ENCODE measurements at places on chromosomes 5 and 9. TPM values are rescaled to one million over a fixed set of nuclear protein-coding genes. Genes with fewer than 3 reads are reported as not detected.

FBP1 gene
- 0.13 TPM for total RNA-seq

TAF11L8 gene
- not detected for total RNA-seq

PCDHGB2 gene
- 0.15 TPM for total RNA-seq

PCDHB4 gene
- total RNA-seq = not detected
